Activated T-helper 2 cell treated with anti-CD3 and anti-CD28 coated beads, Interferon-gamma antibody, Interleukin-2, Interleukin-4, amounts not matched to agents 10 μg/mL and 5 μg/mL and 100 μg/mL, durations not matched to agents 14 hours and 24 hours and 36 hours (primary cell): ENCODE measurements at places on chromosomes 7 and 10. TPM values are rescaled to one million over a fixed set of nuclear protein-coding genes. Genes with fewer than 3 reads are reported as not detected.

DNA sequence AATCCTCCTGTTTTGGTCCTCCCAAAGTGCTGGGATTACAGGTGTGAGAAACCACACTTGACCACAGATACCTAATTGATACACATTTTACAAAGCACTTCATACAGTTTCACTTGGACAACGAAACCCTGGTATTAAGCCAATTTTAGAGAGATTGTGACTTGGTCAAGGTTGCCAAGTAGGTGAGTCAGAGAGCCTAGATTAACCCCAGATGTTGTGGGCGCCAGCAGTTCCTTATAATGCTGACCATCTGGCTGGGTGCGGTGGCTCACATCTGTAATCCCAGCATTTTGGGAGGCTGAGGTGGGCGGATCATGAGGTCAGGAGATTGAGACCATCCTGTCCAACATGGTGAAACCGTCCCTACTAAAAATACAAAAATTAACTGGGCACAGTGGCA is 4.9 kb upstream of the PHKG1 start:
- no peak for DNase-seq

DNA sequence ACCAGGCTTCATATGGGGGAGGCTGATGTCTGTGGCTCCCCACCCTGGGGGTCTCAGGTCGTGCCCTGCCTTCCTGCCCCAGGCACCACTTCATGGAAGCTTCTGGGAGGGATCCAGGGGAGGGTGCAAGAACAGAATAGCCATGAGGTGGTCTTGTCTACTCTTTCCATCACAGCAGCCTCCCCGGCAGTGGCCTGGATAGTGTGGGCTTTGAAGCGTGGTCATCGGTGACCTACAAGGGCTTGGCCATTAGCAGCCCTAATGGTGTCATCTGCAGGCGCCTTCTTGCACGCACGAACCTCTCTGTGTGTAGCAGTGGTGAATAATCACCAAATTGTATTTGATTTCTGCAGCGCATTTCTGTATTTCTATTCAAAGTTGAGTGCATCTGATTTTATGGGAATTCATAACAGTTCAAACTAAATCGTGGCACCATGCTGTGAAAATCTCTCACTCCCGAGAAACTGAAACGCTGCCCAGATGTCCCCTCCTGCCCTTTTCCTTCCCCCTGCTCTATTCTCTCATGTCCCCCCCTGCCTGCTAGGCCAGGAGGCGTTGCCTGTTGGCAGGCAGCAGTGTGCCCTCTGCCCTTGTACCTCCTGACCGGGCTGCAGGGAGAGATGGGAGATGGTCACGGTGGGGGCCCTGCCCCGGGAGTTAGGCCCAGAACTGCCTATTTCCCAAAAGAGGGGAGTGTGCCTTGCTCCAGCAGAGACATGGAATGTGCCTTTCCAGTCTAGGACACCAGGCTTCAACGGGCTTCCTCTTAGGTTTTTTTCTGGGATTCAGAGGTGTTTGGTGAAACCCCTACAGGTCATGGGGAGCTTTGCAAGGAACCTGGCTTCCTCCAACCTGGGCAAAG is 34.8 kb downstream of the CDH23 start:
- no peak for DNase-seq

DNA sequence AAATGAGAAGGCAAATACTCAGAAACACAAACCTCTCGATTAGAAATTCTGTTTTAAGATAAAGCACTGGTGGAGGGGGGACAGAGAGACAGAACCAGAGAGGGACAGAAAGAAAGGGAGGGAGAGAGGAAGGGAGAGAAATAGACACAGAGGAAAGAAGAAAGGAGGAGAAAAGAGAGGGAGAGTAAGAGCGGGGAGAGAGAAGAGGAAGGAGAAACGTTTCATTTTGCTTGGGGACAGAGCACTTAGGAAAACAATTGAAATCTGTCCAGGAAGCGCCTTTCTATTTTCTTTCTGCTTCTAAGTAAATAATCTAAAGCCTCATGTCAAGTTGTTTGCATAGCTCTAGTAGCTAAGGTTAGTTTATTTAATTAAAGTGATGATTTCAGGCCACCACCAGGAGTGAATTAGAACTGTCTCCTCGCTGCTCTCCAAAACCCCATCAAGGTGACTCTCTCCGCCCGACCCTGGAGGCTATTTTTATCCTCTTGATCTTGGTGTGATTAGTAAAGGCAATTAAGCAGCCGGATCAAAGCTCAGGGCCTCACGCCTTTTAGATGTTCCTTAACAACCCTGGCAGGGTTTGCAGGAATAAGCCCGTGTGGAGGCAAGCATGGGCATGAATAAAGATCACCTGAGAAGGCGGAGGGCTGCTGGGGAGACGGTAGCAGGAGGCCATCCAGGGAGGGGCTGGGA is 73.4 kb upstream of the INSIG1 start:
- DNase-seq: no peak

- no peak for DNase-seq
Measured at GRCh38 chr7:24576171-24577025, 3.1 kb downstream of the PALS2 start.

GRCh38 chr7:147774461-147774860 is 816.1 kb upstream of the C7orf33 start:
- no peak for DNase-seq

DNA sequence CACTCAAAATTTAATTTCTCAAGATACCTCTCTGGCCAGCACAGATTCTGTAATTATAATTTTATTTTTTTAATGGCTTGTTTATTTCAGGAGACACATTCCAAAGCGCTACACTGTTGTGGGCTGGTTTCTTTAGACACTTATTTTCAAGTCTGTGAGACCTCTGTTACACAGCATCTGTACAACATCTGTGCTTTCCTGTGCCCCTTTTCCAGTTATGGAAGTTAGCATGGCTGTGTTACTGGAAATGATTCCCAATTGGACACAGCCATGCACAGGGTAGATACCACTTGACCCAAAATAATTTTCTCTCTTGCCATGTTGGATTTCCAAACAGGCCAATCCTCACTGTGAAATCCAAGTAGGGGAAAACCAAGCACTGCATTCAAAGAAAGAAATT is 172.3 kb upstream of the ADCY1 start:
- no peak for DNase-seq

DNA sequence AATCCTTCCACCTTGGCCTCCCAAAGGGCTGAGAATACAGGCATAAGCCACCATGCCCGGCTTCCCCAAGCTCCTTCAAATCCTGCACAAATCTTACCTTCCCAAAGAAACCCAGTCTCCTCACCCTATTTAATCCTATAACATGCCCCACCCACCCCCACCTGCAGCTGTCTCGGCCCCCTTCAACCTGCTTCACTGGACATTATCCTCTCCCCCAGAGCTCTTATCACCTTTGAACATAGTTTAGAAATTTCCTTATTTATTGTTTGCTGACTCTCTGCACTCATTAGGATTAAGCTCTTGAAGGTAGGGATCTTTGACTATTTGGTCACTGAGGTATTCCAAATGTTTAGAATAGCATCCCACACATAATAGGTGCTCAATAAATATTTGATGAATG is 3.5 kb downstream of the ZNF467 start:
- DNase-seq: no peak

GRCh38 chr7:54392935-54393334 is 149.2 kb upstream of the VSTM2A start:
- DNase-seq: no peak

DNA sequence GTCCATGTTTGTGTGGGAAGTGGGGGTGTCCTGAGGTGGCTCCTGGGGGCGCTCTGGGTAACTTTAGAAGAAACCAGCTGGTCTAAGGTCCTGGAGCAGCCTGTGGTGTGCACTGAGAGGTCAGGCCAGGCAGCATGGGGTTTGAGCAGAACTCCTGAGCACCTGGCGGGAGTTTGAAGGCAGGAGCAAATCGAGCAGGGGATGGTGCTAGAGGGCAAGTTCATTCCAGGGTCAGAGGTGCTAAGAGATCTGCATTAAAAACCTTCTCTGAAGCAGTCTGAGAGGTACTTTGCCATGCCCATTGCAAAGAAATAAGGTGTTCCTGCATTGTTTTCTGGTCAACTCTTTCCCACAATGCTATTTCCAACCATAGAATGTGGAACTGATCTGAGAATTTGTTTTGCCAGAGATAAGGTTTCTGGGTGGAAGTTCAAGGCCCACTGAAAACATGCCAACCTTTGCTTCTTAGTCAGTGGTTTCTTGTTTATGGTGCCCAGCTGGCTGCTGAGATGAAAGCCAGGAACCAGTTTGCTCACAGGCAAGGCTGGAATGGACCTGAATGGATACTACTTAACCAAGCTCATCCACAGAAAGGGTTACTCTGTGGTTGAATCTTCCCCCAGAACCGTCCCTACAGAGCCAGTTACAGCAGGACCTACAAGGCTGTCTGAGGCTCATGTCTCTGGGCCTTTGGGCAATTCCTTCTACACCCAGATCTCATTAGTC is 136.3 kb upstream of the TMEM72 start:
- DNase-seq: no peak

DNA sequence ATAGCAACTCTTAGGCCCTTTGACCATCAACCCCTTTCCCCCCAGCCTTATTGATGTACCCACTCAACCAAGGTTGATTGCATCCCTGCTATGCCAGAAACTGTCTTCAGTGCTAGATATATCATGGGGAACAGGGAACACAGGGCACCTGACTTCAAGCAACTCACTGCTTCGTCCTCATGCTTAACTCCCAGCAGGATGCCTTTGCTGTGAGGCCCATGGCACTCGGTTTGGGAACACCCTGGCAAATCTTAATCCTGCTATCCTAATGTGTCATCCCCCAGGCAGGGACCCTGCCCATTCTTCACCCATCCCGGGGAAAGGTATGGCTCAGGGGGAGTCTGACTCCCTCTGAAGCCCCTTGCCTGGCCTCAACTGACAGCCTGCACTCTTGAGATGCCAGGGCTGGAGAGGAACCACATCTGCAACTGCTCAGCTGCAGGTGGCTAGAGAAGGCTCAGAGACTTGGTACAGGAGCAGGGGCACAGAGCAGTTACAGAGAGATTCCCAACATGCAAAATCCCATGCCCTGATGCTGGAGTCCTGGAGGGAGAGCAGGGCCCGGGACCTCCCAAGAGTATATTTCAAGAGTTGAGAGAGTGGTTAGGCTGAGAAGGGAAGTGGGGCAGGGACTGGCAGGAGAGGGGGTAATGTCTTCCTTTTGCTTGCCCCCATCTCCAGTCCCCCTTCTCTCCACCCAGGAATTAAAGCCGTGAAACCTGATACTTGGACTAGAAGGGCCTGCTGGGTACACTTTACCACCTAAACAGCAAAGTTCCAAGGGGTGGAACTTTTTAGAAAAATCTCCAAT is 2.4 kb upstream of the UNC5B start:
- DNase-seq: no peak

DNA sequence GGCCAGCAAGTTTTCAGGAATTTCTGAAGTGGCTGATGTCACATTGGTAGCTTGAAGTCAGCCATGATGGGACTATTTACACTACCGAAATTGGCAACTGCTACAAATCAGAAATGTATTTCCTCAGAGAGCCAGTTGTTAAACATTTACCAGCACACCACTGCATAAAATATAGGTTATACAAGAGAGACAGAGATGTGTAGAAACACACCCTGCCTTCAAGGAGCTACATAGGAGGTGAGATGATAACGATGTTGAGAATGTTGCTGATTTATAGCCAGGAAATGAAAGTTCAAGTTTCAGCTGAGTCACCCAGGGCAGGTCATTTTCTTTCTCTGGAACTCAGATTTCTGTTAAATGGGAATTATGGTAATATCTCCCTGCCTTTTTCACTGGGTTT is 46.0 kb upstream of the TCF7L2 start:
- DNase-seq: no peak

DNA sequence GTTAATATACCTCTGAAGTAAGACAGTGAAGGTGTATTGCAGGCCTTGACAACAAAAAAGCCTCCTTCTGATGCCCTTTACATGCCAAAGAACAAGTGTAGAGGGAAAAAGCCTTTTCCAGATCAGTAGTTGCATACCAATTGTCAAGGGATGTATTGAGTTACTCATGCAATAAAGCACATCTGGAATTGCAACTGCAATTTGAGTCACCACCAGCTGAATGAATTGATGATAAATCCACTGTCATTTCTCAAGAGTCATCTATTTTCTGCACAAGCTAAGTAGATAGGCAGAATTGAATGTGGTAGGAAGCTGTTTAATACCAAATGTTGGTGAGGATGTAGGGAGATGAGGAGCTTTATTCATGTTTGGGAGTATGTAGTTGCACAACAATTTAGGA is 325.9 kb upstream of the SMIM30 start:
- no peak for DNase-seq

The ENTPD1 gene
- total RNA-seq: 37.1 and 37.5 TPM in 2 replicates

The ASZ1 gene
- not detected in 2 replicates for total RNA-seq

The ITPRID1 gene
- not detected in 2 replicates for total RNA-seq

The PDE6C gene
- total RNA-seq: not detected in 2 replicates

The LRRC17 gene
- 0.18 TPM in 1 of 2 replicates, not detected in the other for total RNA-seq

The ITGB8 gene
- 0.05 TPM in 1 of 2 replicates, not detected in the other for total RNA-seq

The SEMA3A gene
- 0.25 TPM in 2 replicates for total RNA-seq

The UCN3 gene
- total RNA-seq: not detected in 2 replicates

The ENKUR gene
- not detected in 2 replicates for total RNA-seq

The PHTF2 gene
- 31.8 and 34.8 TPM in 2 replicates for total RNA-seq
